ENCODE measurements at places on chromosomes 4 and X.

- no peak for DNase-seq
Measured at GRCh38 chrX:103556963-103557612, 28.2 kb upstream of the TCEAL4 start.

GRCh38 chrX:139905051-139905450 lies 27.8 kb downstream of the ATP11C start:
- DNase-seq: no peak

DNA sequence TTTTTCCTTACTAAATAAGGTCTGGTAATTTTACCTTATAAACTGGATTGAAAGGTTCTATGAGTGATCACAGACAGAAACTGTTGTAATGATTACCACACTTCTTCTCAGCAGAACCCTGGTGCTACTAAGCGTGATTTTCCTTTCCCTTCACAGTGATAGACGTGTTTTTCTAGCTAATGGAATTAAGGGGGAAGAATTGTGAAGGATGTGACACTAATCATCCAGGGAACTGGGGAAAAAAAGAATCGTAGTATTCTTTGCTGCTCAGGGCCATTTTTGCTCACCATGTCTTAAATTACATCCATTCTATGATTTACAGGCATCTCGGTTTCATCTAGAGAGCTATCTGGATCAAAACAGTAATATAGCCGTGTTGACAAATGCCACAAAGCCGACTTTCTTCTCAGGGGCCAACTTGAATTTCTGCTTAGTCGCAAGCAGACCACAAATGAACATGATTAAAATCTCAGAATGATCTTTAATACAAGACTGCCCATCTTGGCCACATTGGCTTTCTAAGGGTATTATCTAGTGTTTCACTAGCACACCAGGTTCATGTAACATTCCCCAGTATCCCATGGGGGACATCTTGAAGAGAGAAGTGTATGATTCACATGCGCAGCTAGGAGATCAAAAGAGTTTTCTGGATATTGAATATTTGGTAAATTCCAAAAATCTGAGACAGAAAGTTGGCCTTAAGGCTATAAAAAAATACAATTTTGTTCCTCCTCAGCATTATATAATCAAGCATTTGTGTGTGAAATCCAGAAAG lies 154.0 kb downstream of the UGT8 start:
- no peak for DNase-seq

DNA sequence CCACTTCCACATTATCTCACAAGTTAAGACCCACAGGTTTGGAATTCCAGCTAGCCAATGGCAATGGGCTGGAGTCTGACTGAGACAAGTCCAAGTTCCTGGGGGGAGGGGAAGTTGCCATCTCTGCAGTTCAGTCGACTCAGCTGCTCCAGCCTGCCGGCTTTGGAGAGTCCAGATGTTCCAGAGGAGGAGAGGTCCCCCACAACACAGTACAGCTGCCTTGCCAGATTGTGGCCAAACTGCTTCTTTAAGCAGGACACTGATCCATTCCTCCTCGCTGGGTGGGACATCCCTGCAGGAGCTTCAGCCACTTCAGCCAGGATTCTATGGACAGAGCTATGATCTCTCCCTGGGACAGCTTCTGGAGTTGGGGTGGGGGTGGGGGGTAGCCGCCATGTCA lies 199.2 kb downstream of the EDA start:
- no peak for DNase-seq

- DNase-seq: no peak
Measured at GRCh38 chrX:49209434-49210251, 9.7 kb upstream of the SYP start.

- DNase-seq: no peak
Measured at GRCh38 chrX:109695637-109696036, 37.4 kb downstream of the ACSL4 start.

DNA sequence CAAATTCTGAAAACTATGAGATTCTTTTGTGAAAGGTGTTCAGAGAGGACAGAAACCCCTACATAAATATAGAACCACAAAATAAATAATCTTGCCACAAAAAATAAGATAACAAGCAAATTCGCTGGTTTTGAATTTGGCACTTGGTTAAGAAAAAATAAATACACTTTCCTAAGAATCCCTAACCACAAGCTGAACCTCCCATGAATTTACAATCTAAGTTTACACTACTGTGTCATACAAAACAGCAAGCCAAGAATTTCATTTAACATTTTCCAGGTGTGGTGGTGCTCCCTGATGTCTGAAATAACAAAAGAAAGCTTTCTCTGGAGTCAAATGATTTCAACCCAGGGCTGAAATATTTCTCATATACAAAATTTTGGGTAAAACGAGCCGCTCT lies 121.0 kb downstream of the KCNIP4 start:
- DNase-seq: no peak

DNA sequence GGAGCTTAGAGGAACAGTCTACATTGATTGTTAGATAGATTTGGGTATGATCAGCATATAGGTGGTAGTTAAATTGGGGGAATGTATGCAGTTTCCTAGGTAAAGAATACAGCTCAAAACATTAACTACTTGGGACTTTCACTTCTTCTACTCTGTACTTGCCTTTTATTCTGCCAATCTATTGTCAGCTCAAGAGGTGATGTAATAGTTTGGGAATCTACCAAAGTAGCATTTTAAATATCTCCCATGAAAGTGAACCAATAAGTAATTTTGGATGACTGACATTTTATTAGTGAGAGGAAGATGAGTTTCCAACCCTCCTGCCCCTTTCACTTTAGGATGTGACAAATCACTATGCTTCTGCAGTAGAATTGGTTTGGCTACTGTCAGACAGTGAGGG lies 43.4 kb downstream of the NUDT6 start:
- no peak for DNase-seq

DNA sequence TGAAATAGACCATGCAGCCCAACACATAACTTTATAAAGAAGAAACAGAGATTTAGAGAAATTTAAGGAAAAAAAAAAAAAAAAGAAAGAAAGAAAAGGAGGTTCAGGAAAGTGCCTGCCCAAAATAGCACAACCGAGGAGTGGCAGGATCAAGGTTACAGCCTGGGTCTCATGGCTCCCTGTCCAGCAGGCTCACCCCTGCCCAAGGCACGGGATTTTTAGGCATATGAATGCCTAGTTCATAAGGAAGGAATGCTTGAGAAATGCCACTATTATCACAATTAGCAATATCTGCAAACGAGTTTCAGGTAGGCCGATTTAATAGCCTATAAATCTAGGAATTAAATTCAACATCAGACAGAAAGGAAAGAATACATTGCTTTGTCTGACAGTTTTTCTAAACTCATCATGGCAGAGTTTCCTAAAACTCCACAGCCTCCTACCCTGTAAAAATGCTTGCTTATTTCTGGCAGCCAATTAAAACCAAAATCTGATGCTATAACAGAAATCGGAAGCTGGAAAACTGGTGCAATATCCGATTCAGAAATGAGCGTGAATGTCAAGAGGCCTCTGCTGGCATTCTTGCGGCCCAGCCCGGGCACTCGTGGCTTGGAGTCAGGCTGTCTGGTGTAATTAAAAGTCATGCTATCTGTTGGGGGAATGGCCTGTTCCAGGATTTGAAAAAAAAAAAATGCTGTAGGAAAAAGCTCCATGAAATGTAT lies 63.5 kb downstream of the GEMIN8 start:
- DNase-seq: no peak

- DNase-seq: no peak
Measured at GRCh38 chr4:80732010-80732409, 298.5 kb upstream of the BMP3 start.

DNA sequence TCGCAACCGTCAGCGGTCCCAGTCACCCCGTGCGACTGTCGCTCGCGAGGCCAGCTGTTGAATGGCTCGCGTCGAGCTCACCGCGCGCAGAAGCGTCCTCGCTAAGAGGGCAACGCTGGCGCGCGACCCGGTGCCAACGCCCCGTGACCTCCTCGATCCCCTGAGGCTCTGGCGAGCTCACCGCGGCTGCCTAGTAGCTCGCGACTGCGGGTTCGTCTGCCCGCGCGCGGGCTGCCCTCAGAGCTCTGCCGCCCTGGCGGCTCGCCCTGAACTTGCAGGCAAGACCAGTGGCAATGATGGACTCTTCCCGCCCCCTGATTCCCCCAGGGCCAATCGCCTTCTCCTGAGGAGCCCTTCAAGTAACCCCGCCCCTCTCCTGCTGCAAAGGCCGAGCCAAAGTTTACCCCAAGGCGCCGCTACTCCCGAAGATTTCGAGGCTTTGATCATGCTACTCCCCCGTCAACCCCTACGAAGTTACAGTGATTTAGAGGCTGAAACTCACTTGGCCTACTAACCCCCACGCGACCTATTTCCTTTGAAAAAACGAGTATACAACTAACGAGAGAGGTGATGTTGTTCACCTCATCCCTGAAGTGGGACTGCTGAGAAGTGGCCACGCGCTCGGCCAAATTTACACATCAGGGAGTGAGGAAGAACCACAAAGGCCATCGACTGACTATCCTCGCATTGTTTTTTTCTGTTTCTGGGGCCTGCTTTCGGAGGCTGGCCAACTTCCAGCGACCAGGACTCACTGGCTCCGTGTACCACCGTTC lies 37.5 kb downstream of the PGRMC1 start:
- no peak for DNase-seq

DNA sequence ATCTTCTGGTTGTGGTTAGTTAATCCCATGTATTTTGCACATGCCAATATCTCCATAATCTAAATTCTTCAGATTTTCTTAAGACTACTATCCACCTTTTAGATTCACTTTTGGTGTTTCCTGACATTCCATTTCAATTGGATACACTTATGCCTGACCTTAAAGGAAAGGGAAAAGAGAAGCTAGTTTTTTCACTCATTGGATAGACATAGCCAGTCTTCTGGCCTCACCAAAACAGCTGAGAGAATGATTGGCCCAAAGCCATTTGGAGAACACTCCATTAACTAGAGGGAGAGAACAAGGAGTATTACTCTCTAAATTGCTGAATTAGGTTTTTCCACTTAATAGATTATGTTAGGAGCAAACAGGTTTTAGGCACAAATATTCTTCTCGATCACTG lies 4.0 kb downstream of the PRPS1 start:
- no peak for DNase-seq

DNA sequence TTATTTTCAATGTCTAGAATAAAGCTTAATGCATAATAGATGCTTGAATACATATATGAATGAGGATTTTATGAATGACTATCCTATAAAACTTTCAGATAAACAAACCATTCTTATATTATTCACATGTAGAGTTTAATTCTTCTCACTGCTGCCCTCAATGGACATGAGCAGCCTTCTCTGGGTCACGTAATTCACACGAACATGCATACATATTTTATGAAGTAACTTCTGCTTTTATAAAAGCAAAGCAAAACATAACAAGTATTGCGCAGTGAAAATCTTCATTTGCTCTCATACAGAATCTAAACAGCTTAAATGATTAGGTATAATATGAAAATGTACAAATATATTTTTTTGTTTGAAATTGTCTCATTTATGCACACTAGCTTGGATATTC lies 116.7 kb downstream of the TMA16 start:
- no peak for DNase-seq
